SK-N-SH (cell line): ENCODE measurements at places on chromosomes 4 and X. TPM values are rescaled to one million over a fixed set of nuclear protein-coding genes. Genes with fewer than 3 reads are reported as not detected.

DDX53 gene
- 0.18 and 0.23 TPM in 2 replicates for polyA plus RNA-seq

CXCL8 gene
- polyA plus RNA-seq, result 6.0 and 7.7 TPM in 2 replicates

- H3K27me3 ChIP-seq, result no peaks in the 10 kb centered on the region
- H3K36me3 ChIP-seq, result no peaks in the 10 kb centered on the region
- DNase-seq, result no peak
- H3K27ac ChIP-seq, result no peak overlapping the region
- H3K4me1 ChIP-seq, result no peaks in the 10 kb centered on the region
These were observed 29.5 kb downstream of the ABLIM2 start for GRCh38 chr4:8129136-8129535.

DNA sequence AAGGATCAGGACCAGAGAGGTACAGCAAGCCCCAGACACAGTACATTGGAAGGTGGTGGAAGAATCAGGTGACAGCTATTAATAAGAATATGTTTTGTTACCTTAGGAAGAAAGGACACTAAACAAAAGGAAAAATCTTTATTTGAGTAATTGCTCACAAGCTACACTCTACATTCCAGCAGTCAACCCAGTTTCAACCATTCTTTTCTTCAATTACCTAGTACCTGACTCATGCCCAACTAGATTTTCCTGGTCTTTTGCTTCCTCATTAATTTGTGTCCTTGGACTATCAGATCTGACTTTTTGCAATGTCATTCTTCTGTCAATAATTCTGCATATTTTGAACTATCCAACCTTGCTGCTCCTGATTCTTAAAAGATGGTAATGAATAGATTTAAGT is 22.5 kb upstream of the GLRA2 start:
- H3K27me3 ChIP-seq, result no peaks in the 10 kb centered on the region
- no peaks in the 10 kb centered on the region for H3K4me1 ChIP-seq
- DNase-seq, result no peak
- H3K4me3 ChIP-seq, result no peak overlapping the region
- no peak overlapping the region for H3K27ac ChIP-seq
